ENCODE measurements at places on chromosomes 12 and 14. TPM values are rescaled to one million over a fixed set of nuclear protein-coding genes. Genes with fewer than 3 reads are reported as not detected.

Gene ATP2A2
- 100.0 TPM for total RNA-seq

Gene TMPRSS12
- total RNA-seq: not detected

Gene FGF23
- total RNA-seq: not detected

Gene AQP6
- not detected for total RNA-seq

Gene PELI2
- total RNA-seq: 3.2 TPM

Gene PFKM
- total RNA-seq: 23.9 TPM

Gene SERPINA1
- not detected for total RNA-seq

Gene MORN3
- 5.2 TPM for total RNA-seq

Gene CCND2
- 438 TPM for total RNA-seq

Gene RTL1
- not detected for total RNA-seq

Gene NRL
- 3.3 TPM for total RNA-seq

Gene RPGRIP1
- not detected for total RNA-seq

GRCh38 chr12:104930388-104931326 is 27.4 kb downstream of the SLC41A2 start:
- no peak overlapping the region for H3K4me3 ChIP-seq
- peaks cover 5% of the 10 kb centered on the region for H3K4me1 ChIP-seq
- no peak for DNase-seq
- peaks cover 8% of the 10 kb centered on the region for H3K27me3 ChIP-seq
- no peaks in the 10 kb centered on the region for H3K36me3 ChIP-seq

GRCh38 chr12:65184176-65184857 is 14.9 kb downstream of the LEMD3 start:
- peaks cover 56% of the 10 kb centered on the region for H3K4me1 ChIP-seq
- no peak overlapping the region for H3K27ac ChIP-seq
- peaks cover 50% of the 10 kb centered on the region for H3K36me3 ChIP-seq
- DNase-seq: no peak
- H3K27me3 ChIP-seq: no peaks in the 10 kb centered on the region

- peak overlapping the region; percentile 61 for H3K27ac ChIP-seq
- H3K36me3 ChIP-seq: peaks cover 58% of the 10 kb centered on the region
- no peaks in the 10 kb centered on the region for H3K27me3 ChIP-seq
- no peak overlapping the region for H3K4me3 ChIP-seq
- peaks cover 17% of the 10 kb centered on the region for H3K4me1 ChIP-seq
Observed at GRCh38 chr12:21638054-21638891, 19.4 kb downstream of the LDHB start.

GRCh38 chr14:53380052-53380866 is 227.1 kb upstream of the DDHD1 start:
- H3K27ac ChIP-seq: no peak overlapping the region
- DNase-seq: no peak
- H3K4me1 ChIP-seq: no peaks in the 10 kb centered on the region
- no peak overlapping the region for H3K4me3 ChIP-seq

- H3K36me3 ChIP-seq: peaks cover 11% of the 10 kb centered on the region
- peaks cover 16% of the 10 kb centered on the region for H3K4me1 ChIP-seq
- DNase-seq: no peak
- no peak overlapping the region for H3K4me3 ChIP-seq
- H3K27me3 ChIP-seq: no peaks in the 10 kb centered on the region
Observed at GRCh38 chr12:96359328-96359727, 40.9 kb downstream of the CDK17 start.

DNA sequence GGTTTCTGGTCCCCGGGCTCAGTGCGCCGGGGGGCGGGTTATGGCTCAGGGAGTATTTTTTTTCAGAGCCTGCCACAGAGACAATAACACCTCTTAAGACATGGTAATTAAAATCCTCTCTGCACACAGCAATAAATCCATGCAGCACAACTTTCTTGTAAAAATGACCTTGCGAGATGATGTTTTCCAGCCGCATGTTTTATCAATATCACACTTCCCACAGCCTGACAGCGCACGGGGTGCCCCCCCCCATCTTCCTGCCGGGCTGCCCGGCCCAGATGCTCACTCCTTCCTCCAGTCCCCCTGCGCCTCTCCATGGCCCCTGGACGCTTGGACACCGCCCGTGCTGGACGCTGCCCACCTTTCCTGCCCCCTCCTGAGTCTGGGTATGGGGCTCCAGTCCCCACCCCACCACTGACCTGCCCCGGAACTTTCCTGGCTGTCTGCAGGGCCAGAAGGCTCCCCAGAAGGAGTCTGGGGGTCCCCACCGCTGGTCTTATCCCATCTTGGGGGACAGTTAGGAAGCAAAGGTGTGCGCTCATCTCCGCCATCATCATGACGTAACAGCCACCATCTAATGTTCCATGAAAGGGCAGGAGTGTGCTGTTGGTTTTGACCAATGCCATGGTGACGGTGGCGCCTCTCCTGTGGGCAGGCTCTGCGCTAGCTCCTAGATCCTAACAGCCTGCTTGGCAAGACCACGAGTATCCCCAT is 182.9 kb downstream of the KIF26A start:
- H3K27ac ChIP-seq: no peak overlapping the region
- no peak overlapping the region for H3K4me3 ChIP-seq
- no peaks in the 10 kb centered on the region for H3K4me1 ChIP-seq
- H3K36me3 ChIP-seq: no peaks in the 10 kb centered on the region

GRCh38 chr14:48575772-48576171 is 900.4 kb upstream of the MDGA2 start:
- no peak for DNase-seq
- H3K27ac ChIP-seq: no peak overlapping the region
- H3K27me3 ChIP-seq: no peaks in the 10 kb centered on the region
- no peaks in the 10 kb centered on the region for H3K4me1 ChIP-seq
- no peak overlapping the region for H3K4me3 ChIP-seq
- no peaks in the 10 kb centered on the region for H3K36me3 ChIP-seq

- H3K4me1 ChIP-seq: no peaks in the 10 kb centered on the region
- no peaks in the 10 kb centered on the region for H3K36me3 ChIP-seq
- no peak overlapping the region for H3K4me3 ChIP-seq
Observed at GRCh38 chr14:83255727-83256090, 1722.1 kb upstream of the SEL1L start.

DNA sequence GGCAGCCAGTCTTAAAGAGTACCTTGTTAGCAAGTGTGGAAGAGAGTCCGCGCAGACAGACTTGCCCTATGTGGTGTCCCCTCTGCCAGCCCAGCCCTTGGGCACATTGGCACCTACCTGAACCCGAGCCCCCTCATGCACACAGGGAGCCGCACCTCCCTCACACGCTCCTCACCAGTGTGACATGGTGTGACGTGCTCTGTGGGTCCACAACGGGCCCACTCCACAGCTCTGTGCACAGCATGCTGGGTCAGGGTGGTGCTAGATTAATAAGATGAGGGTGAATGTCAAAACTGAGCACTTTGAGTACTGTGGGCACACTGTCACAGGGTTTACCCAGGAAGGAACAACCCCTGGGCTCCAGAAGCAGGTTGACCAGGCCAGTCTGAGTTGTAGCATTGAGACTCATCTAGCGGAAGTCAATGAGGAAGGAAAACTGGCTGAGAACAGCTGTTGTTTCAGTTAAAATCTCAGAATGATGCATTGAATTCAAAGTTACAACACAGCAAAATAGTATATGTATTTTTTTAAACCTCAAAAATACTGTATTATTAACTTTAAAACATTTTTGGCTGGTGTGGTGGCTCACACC is 53.4 kb upstream of the AMN start:
- no peak for DNase-seq
- H3K4me1 ChIP-seq: peaks cover 4% of the 10 kb centered on the region

- H3K27me3 ChIP-seq: no peaks in the 10 kb centered on the region
- peaks cover 16% of the 10 kb centered on the region for H3K4me1 ChIP-seq
- H3K4me3 ChIP-seq: no peak overlapping the region
- H3K36me3 ChIP-seq: peaks cover 9% of the 10 kb centered on the region
Observed at GRCh38 chr12:19423166-19423930, 15.9 kb upstream of the AEBP2 start.

DNA sequence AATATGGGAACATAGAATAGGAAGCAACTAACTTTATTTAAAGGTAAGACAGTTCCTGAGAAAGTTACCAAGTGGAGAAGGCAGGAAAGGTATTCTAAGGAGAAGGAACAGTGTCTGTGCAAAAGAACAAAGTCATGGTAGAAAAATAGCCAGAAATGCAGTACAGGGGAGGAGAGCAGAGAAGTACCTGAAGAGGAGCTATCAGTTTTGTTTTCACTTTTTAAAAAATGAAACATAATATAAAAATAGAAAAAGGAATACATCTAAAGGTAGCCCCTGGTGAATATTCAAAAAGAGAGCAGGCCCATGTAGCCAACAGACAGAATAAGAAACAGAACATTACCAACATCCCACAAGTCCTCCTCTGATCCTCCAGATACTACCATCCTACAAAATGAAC is 408.7 kb downstream of the ADAMTS20 start:
- no peaks in the 10 kb centered on the region for H3K36me3 ChIP-seq
- H3K4me1 ChIP-seq: no peaks in the 10 kb centered on the region
- no peak overlapping the region for H3K4me3 ChIP-seq
- no peaks in the 10 kb centered on the region for H3K27me3 ChIP-seq
- DNase-seq: no peak

GRCh38 chr12:117408161-117408791 is 46.9 kb upstream of the NOS1 start:
- H3K27ac ChIP-seq: no peak overlapping the region
- no peak for DNase-seq
- no peaks in the 10 kb centered on the region for H3K36me3 ChIP-seq
- no peaks in the 10 kb centered on the region for H3K27me3 ChIP-seq
- H3K4me3 ChIP-seq: no peak overlapping the region
- no peaks in the 10 kb centered on the region for H3K4me1 ChIP-seq

DNA sequence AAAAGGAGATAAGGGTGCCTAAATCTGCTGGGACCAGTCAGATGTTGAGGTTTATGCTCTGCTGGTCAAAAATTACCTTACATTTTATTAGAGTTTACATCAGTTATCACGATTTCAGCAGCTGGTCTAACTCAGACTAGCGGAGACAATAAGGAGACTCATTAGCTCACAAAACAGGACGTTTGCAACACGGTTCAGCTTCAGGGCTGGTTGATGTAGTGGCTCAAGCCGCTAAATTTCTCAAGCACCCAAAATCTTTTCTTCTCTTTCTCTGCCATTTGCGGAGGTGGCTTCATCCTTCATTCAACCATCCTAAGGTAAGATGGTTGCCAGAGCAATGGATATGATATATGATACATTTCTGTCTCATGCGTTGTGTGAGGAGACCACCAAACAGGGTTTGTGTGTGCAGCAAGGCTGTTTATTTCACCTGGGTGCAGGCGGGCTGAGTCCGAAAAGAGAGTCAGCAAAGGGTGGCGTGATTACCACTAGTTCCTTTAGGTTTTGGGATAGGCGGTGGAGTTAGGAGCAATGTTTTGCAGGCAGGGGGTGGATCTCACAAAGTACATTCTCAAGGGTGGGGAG is 30.3 kb upstream of the CLIP1 start:
- peaks cover 23% of the 10 kb centered on the region for H3K4me1 ChIP-seq
- peak overlapping the region; percentile 83 for H3K4me3 ChIP-seq
- no peaks in the 10 kb centered on the region for H3K36me3 ChIP-seq
- peak overlapping the region; percentile 99 for H3K27ac ChIP-seq
- DNase-seq: peak; percentile 52

GRCh38 chr12:46276756-46277155 is 7.9 kb upstream of the SLC38A1 start:
- no peak for DNase-seq
- no peaks in the 10 kb centered on the region for H3K27me3 ChIP-seq
- no peak overlapping the region for H3K27ac ChIP-seq
- H3K4me1 ChIP-seq: peaks cover 2% of the 10 kb centered on the region
- H3K36me3 ChIP-seq: peaks cover 39% of the 10 kb centered on the region

GRCh38 chr14:25389948-25390347 is 340.0 kb upstream of the STXBP6 start:
- DNase-seq: no peak
- no peaks in the 10 kb centered on the region for H3K4me1 ChIP-seq
- H3K4me3 ChIP-seq: no peak overlapping the region
- H3K27ac ChIP-seq: no peak overlapping the region

GRCh38 chr14:90747909-90748308 is 68.3 kb downstream of the TTC7B start:
- no peak for DNase-seq
- no peaks in the 10 kb centered on the region for H3K4me1 ChIP-seq
- peaks cover 5% of the 10 kb centered on the region for H3K36me3 ChIP-seq
- peaks cover 7% of the 10 kb centered on the region for H3K27me3 ChIP-seq
- no peak overlapping the region for H3K4me3 ChIP-seq

DNA sequence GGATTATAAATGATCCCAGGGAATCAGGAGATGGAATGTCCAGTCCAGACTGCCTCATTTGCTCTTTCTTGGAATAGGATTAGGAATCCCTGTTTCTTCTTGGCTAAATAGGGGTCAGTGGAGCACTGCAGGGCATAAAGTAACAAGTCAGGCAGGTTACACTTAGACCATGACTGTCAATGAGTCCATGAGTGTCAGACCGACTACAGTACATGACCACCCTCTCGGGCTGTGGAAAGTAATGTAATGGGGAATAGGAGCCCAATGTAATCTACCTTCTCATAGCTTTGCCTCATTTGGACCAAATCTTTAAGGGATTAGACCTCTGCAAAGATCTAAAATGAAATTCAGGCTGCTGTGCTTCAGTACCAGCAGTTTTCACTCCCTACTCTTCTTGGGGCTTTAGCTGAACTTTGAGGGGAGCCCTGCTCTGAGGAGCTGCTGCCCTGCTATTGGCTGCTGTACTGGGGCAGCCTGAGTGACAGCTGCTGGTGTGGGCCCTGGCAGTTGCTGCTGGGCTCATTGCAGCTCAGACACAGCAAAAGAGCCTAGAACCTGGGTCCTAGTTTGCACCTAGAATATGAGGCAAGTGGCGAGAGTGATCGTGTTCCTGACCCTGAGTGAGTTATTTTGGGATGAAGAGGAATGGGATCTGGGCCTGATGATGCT is 62.2 kb upstream of the OR4E1 start:
- no peak for DNase-seq
- H3K36me3 ChIP-seq: peaks cover 2% of the 10 kb centered on the region
- H3K27ac ChIP-seq: peak overlapping the region; percentile 74
- H3K4me1 ChIP-seq: peaks cover 6% of the 10 kb centered on the region
- H3K4me3 ChIP-seq: peak overlapping the region; percentile 64

- no peaks in the 10 kb centered on the region for H3K36me3 ChIP-seq
- DNase-seq: no peak
- no peak overlapping the region for H3K27ac ChIP-seq
- H3K4me3 ChIP-seq: no peak overlapping the region
- peaks cover 72% of the 10 kb centered on the region for H3K27me3 ChIP-seq
Observed at GRCh38 chr12:54301428-54302048, 723 bp upstream of the NFE2 start.

GRCh38 chr14:96683562-96684289 is 113.5 kb upstream of the VRK1 start:
- DNase-seq: no peak
- H3K4me3 ChIP-seq: no peak overlapping the region
- peaks cover 8% of the 10 kb centered on the region for H3K27me3 ChIP-seq
- H3K36me3 ChIP-seq: no peaks in the 10 kb centered on the region

DNA sequence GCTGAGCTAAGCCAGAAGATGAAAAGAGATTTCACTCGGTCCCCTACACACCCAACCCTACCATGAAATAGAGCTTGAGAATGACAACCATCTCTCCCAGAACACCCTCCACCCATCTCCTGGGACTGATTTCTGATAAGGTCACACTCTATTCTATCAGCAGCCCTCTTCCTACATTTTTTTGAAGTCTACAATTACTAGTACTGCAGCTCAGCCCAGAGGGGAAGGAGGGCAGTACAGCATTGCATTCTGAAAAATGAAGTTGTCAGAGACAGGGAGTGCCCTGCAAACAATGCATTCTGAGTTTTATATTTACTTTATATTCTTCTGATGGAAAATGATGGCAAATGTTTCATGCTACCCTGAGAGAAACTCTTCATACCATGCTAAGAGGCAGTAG is 318.5 kb downstream of the BCAT1 start:
- peaks cover 2% of the 10 kb centered on the region for H3K27me3 ChIP-seq
- no peaks in the 10 kb centered on the region for H3K4me1 ChIP-seq
- no peak overlapping the region for H3K4me3 ChIP-seq
- no peaks in the 10 kb centered on the region for H3K36me3 ChIP-seq
- no peak overlapping the region for H3K27ac ChIP-seq

- peak overlapping the region; percentile 89 for H3K27ac ChIP-seq
- H3K4me1 ChIP-seq: peaks cover 29% of the 10 kb centered on the region
- peak; percentile 50 for DNase-seq
- H3K4me3 ChIP-seq: peak overlapping the region; percentile 92
- no peaks in the 10 kb centered on the region for H3K27me3 ChIP-seq
Observed at GRCh38 chr12:110073049-110073831, 24.9 kb upstream of the C12orf76 start.

All from activated naive CD8-positive, alpha-beta T cell treated with anti-CD3 and anti-CD28 coated beads, Interleukin-2, amount 10 ng/mL, durations not matched to agents 7 days and 5 days (primary cell).